ENCODE measurements at places on chromosomes 13 and 19.

DNA sequence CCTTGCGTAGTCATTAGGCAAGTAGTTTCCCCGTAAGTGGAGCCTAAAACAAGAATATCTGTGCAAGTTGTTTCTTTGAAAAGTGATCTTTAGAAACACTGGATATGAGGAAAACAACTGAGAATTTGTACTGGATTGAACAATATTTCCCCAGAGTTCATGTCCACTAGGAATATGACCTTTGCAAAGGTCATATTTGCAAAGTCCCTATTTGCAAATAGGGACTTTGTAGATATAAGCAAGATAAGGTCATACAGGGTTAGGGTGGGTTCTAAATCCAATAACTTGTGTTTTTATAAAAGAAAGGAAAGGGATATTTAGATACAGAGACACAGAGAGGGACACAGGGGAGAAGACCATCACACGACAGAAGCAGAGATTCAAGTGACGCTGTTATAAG, 489.2 kb upstream of the ATXN8OS start:
- no peak for DNase-seq

DNA sequence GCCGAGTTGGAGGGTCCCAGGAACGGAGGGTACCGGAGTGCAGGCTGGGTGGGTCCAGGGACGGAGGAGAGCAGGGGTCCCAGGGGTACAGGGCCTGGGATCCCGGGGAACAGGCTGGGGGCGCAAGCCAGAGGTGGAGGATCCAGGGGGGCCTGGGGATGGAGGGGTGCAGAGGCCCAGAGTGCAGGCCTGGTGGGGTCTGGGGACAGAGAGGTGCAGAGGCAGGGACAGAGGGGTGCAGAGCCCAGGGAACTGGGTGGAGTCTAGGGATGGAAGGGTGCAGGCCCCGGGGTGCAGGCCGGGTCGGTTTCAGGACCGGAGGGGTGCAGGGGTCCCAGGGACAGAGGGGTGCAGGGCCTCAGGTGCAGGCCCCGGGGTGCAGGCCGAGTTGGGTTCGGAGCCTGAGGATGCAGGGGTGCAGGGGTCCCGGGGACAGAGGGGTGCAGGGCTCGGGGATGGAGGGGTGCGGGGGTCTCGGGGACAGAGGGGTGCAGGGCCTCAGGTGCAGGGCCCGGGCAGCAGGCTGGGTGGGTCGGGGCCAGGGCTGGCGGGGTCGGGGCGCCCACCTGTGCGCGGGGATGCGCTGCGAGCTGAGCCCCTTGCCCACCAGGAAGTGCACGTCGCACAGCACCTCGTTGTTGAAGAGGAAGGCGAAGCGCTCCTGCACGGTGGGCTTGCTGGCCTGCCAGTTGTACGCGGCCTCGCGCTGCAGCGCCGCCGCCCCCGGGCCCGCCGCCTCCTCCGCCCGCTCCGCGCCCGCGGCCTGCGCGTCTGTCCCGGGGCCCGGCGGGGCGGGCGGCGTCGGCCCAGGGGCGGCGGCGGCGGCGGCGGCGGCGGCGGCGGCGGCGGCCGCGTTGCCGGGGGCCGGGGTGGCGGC, 545 bp downstream of the BTBD2 start:
- DNase-seq = no peak

DNA sequence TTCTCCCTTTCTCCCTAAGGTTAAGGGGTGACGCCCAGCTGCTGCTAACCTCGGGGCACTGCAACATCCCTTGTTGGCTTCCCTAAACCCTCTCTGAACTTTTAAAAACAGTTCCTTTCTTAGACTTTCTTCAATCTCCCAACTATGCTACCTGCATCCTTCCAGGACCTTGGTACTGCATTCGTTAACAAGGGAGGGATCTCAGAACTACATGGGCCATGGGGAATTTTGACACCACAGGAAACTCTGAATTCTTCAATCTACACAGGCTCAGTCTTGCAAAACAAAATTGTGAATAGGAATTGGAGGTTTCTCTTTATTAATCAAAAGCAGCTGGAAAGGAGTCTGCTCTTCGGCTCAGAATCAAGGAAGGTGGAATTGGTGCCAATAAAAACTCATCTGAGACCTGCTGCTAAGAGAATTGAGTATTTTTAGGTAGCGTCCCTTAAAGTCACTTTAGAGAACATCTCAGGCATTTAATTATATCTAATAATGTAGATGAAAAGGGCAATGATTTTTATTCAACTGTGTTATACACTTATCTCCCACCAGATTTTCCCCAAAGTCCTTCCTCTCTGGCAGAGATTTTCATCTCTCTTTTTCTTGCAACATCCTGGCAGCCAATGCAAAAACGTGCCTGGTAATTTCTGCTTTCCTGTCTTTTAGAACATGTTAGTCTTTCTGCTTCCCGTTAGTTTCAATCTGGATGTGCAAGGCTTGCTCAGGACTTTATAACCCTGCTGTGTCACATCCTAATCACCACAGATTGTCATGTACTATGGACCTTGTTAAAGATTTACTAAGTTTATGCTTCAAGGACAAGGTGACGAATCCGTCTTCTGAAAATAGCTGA, 69.1 kb upstream of the SLC15A1 start:
- peak; percentile 10 for DNase-seq

DNA sequence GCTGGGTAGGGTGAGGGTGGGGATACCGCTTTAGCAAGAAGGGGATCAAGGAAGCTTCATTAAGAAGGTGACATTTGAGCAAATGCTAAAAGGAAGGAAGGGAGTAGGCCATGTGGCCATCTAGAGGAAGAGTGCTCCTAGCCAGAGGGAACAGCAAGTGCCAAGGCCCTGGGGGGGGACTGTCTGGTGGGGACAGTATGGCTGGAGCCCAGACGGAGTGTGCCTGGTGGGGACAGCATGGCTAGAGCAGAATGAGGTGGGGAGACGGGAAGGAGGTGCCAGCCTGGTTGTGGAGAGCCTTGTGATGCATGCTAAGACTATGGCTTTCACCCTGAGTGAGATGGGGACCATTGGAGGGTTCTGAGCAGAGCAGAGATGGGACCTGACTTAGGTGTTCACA, 2.1 kb upstream of the TGFB1 start:
- DNase-seq = no peak

- DNase-seq = no peak
Measured at GRCh38 chr19:47643281-47643680, 34.3 kb downstream of the BICRA start.

Measured in suppressor macrophage (primary cell).